ENCODE measurements at places on chromosomes 12 and 14. TPM values are rescaled to one million over a fixed set of nuclear protein-coding genes. Genes with fewer than 3 reads are reported as not detected.

The TMEM52B gene
- not detected for total RNA-seq

The MANSC1 gene
- total RNA-seq: 10.1 TPM

The SLC15A4 gene
- 49.6 TPM for total RNA-seq

The MIP gene
- total RNA-seq: not detected

The KRT72 gene
- not detected for total RNA-seq

The LTBR gene
- 108 TPM for total RNA-seq

The FAM181A gene
- not detected for total RNA-seq

The MEG3 gene
- 7.2 TPM for total RNA-seq

The TAS2R10 gene
- 0.14 TPM for total RNA-seq

The NKX2-1 gene
- total RNA-seq: not detected
